ENCODE measurements at places on chromosomes 11 and 22. TPM values are rescaled to one million over a fixed set of nuclear protein-coding genes. Genes with fewer than 3 reads are reported as not detected.

GRCh38 chr22:27110665-27111451, 453.5 kb downstream of the MIAT start:
- no peak for DNase-seq

GRCh38 chr11:125070699-125071254, 7.7 kb downstream of the SLC37A2 start:
- DNase-seq = peak; percentile 92

DNA sequence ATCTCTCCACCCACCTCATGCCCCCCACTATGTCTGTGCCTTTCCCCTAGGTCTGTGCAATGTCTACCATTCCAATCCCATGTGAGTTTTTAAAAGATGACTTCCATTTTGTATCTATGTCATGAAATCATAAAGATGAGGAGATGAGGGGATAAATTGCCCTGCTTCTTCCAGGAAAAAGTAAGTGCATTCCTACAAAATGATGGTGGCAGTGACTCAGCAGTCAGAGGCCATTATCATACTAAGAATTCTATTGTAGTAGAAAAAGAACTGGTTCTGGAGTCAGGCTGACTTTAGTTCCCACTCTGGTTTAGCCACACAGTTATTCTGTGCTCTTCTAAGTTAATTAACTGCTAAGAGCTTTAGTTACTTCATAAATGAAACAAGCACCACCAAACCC, 89.6 kb upstream of the API5 start:
- no peak for DNase-seq

- DNase-seq = no peak
These were observed 96.9 kb upstream of the ANO1 start for GRCh38 chr11:69981119-69981784.

GRCh38 chr11:62689421-62690183, at the start of gene LRRN4CL:
Gene LRRN4CL, minus strand, starts transcription at chr11:62689530. Its CDS starts 1,022 bp downstream, at chr11:62688508.
- peak; percentile 85 for DNase-seq

DNA sequence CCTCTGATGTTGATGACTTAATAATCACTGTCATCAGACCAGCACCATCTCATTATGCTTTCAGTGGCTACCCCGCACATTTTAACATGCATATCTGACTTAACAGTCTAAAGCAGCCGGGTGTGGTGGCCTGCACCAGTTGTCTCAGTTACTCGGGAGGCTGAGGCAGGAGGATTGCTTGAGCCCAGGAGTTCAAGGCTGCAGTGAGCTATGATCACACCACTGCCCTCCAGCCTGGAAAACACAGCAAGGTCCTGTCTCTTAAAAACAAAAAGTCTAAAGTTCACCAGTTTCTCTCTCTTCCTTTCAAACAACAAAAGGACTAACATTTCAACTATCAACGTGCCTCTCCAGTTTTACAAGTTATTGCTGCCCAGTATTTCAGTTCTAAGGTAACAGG, 55.3 kb upstream of the GAB2 start:
- no peak for DNase-seq

GRCh38 chr22:27255580-27255979, 546.0 kb downstream of the MN1 start:
- DNase-seq = no peak

DNA sequence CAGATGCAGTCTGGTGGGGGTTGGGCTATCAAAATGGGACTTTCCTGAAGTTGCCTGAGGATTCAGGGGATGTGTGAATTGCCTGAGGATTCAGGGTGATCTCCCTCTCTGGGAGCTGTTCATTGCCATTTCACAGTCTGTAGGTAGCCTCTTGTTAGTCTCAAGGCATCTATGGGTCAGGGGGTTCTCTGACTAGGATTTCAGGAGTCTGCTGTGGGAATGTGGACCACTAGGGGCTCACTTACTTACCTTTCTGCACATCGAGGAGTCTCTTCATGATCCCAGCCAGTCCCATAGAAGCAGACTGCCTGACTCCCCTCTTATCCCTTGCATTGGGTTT, 54.0 kb downstream of the KCNQ1OT1 start:
- no peak for DNase-seq

GRCh38 chr11:96051820-96052219, 127.9 kb upstream of the MTMR2 start:
- no peak for DNase-seq

DNA sequence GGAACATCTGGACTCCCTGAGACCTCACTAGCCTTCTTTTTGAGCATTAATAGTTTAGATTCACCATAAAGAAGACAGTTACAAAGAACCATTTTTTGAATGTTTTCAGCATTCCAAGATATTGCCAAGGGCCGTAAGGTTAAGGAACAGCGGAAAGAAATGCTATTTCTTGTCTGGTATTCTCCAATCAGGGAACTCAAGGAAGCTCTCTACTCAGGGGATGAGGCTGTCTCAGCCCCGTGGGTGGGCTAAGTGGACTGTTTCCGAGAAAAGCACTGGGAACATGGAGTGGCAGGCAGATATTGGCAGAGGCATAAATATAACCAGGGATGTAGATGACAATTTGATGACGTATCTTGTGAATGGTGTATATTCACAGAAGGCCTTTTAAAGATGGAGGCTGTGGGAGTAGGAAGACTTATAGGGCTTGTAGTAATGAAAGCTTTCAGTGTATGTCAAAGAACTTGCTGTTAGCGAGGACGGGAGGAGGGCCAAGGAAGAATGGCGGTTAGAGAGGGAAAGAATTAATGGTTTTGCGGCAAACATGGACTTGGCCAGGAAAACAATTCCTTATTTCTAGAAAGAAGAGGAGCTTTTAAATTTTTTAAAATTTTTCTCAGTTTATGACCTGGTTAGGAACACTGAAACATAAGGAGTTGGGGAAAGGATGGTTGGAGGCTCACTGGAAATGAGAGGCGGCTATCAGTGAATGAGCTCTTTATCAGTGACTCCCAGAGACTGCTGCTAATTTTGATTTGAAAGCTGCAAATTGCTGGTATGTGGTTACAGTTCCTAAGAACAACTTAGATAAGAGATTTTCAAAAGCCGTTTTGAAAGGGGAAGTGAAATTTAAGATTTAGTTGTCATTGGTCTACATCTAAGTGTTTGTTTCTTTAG, 64.6 kb downstream of the ST3GAL4 start:
- DNase-seq = no peak

GRCh38 chr22:33513388-33514338, 406.6 kb downstream of the LARGE1 start:
- no peak for DNase-seq

DNA sequence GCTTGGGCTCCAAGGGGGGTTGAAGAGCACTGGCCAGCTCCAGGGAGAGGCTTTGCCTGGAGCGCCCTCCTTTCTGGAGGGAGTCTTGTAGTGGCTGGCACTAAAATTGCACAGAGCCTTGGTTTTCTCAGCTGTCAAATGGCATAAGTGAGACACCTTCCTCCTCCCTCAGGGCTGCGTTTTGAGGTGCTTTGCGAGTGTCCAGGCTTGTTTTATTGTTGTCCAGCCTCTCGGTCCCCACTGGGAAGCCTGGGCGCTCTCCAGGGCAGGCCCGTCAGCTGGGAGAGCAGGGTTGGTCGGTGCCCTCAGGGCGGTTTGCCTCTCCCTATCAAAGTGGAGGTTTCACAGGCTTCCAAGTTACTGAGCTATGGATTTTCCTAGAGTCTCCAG, 149.3 kb upstream of the B3GAT1 start:
- DNase-seq = no peak

- DNase-seq = no peak
These were observed 7.1 kb downstream of the HRAS start for GRCh38 chr11:528166-528814.

DNA sequence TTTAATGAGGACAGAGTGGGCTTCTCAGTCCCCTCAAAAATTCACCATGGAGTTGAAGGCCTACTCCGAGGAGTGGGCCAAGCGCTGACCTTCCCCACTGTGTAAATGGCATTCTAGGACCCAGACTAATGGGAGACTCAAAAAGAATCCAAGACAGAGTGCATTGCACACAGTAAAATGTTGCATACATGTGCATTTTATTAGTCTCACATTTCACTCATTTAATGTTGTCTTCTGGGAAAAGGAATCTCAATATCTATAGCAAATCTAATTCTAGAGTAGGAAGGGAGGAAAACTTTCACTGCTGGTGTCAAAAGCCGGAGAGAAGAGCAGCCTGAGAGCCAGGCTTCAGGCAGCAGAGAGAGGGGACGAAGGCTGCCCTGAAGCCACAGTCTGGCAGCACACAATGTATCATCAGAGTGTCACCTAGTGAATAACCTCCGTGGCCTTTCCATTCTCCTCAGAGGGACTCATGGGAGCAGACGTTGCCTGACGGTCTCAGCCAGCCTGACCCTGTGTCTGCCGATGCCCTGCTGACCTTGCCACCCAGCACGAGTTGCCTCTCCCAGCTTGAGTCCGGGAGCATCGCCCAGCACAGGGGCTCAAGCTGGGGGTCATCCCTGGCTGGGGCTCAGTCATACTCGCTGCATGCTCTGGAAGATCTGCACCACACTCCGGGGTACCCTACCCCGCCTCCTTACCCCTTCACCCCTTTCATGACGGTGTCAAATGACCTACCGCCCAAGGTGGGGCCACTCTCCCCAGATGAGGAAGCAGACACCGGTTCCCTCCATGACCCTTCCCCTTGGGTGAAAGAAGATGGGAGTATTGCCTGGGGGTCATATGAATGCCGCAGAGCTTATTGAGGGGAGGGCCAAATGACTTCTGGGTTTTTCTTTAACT, 12.9 kb upstream of the POU2AF3 start:
- DNase-seq = no peak

- no peak for DNase-seq
These were observed 52.7 kb upstream of the BARX2 start for GRCh38 chr11:129322941-129323340.

DNA sequence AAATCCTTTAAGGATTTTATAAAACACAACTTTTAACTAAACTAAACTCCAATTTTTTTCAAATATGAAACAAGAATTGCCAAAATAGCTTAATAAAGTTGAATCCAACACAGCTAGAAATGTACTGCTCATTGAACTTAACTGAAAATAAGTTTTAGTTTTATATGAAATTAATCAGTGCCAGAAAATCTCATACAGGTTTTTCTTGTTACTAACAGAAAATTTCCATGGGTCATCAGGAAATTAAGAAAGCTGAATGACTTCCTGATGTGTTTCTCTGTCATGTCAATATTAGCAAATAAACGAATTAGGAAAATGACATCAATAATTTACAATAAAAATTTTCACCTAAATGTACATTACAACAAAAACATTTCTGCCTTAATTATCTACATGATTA, 3.5 kb downstream of the CCDC73 start:
- DNase-seq = no peak

GRCh38 chr11:115895594-115895993, 391.4 kb upstream of the CADM1 start:
- no peak for DNase-seq

- no peak for DNase-seq
These were observed 30.9 kb downstream of the P4HA3 start for GRCh38 chr11:74280494-74280893.

DNA sequence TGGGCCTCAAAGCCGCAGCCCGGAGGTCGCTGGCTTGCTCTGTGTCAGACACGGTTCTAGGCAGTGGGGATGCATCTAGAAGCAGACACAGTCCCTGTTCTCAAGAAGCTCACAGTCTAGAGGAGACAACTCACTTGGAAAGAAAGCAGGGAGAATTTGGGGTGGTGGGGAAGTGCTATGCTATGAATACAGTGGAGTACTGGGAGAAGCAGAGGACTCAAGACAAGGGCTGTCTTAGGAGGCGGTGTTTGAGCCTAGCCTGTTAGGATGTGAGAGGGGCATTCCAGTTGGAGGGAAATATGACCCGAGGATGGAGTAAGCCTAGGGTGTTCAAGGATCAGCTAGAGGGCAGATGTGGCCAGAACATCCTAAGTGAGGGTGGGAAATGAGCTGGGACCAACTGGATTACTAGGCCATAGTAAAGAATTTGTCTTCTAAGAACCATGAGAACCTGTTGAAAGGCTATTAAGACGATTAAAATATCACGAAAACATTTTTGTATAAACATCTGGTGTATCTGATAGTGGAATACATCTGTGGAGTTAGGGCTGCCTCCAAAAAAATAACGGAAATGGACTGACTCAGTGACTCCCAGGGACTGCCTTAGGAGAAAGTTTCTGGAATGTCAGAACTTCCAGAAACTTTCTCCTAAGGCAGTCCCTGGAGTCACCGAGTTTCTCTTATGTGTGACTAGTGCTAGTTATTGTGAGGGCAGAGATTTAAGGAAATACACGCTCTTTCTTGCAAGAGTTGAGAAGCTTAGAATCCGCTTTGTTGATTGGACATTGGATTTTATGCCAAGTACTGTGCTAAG, 1.1 kb upstream of the PITPNB start:
- DNase-seq = peak; percentile 63

DNA sequence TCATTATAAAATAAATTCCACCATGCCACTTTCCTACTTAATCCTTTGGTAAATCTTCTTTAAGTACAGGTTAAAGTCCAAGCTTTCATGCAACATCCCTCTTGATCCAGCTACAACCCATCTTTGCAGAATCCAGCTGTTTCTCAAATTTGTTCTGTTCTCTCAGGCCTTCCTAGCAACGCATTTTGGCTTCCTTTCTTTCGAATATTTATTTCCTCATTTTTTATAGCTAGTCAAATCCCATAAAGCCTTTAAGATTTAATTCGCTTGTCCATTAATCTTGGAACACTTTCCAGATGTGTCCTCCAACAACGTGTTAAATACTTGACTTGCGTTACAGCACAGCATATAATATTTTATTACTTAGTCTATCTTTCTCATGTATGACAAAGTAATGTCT, 600.1 kb upstream of the CHORDC1 start:
- no peak for DNase-seq

GRCh38 chr11:17762309-17762974, 27.9 kb downstream of the KCNC1 start:
- DNase-seq = no peak

DNA sequence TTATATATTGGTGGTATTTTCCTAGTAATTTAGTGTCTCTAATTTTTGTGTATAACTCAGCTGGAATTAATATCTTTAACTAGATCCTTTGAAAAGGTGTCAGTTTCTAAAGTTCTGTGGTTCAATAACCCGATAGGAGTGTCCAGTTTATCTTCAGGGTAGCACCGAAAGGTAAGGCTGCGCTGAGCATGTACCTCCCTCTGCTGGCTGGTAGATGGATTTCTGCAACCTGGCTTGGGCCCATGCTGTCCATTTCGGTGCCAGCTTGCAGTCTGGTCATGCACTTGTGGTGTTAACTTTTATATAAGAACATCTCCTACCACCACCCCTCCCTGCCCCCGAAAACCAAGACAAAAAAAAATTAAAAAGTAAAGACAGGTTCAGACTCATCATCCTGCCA, 24.7 kb downstream of the EXT2 start:
- no peak for DNase-seq

DNA sequence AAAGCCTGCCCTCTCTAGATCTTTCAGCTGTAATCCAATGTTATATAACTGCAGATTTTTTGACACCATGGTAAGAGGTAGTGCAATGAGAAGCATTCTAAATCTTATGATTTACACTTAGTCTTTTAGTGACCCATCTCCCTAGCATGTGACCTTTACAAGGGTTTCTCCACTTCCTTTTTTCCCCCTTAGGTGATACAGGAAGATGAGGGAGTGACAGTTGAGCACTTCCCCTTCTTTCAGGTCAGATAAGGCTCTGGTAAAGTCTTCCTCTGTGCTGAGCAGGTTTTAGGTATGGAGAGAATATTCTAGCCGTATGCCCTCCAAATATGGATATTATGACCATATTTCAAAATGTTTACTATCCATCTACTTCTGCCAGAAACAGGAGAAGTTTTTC, 753.6 kb downstream of the JRKL start:
- no peak for DNase-seq

- no peak for DNase-seq
These were observed 117.8 kb downstream of the SERGEF start for GRCh38 chr11:17894929-17895658.

Gene BIK
- total RNA-seq = 3.0 TPM

Gene TPST2
- 17.6 TPM for total RNA-seq

Gene ZP1
- total RNA-seq = 0.25 TPM

Gene SLC16A8
- 0.41 TPM for total RNA-seq

Gene TRPM5
- 1.6 TPM for total RNA-seq

Gene LARGE2
- 8.7 TPM for total RNA-seq

Gene IL18
- total RNA-seq = 7.4 TPM

Gene POTEH
- not detected for total RNA-seq
